Mesothelial cell of epicardium (in vitro differentiated cells): ENCODE measurements at places on chromosomes 4 and X.

DNA sequence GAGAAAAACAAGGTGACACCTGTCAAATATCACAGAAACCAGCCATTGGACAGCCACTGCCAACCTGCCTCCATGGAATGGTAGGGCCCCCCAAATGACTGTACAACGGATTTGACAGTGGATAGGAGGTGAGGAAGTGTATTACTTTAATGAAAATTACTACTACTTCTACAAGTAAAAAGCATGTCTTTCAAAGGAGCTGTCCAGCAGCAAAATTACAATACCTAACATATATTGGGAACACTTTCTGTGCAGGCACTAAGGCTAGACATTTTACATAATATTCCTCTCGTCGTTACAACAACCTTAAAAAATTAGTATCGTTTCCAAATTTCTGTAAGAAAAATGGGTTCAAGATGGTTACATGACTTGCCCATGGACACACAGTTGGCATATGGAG, 14.9 kb downstream of the PPP3CA start:
- no peak for DNase-seq

- no peak for DNase-seq
Measured at GRCh38 chr4:149912000-149912399, 96.4 kb upstream of the IQCM start.

DNA sequence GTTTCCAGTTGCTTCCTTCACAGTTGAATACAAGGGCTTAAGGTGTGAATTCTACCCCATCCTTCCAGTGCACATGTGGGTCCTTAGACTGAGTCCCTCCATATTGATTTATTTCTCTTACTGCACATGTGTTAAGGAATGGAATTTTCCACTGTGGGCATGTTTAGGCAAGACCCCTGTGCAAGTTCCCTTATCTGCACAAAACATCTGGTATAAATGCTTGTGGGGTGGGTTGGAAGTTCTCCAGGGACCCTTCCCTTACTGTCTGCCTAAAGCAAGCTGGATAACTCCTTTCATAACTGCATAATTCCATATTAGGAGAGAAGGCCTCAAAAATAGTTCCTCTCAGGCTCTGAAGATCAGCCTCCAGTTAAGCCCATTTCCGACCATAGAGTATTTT, 570.9 kb downstream of the ADGRL3 start:
- DNase-seq, result no peak

GRCh38 chr4:172517391-172517790, 651.2 kb upstream of the GALNT7 start:
- no peak for DNase-seq

DNA sequence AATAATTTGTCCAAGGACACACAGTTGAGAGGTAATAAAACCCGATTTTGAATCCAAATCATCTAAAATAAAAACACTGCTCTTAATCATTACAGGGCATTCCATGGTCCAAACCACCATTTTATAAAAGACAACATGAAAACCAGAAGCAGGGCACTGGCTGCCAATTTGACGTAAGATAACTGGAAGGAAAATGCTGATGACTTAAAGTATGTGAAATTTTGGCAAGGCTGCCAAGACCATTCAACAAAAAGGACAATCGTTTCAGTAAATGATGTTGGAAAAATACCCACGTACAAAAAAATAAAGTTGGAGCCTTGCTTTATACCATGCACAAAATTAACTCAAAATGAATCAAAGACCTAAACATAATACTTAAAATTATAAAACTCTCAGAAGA, 344.4 kb downstream of the RAPGEF2 start:
- no peak for DNase-seq

GRCh38 chrX:39453889-39454621, 643.7 kb downstream of the BCOR start:
- no peak for DNase-seq

DNA sequence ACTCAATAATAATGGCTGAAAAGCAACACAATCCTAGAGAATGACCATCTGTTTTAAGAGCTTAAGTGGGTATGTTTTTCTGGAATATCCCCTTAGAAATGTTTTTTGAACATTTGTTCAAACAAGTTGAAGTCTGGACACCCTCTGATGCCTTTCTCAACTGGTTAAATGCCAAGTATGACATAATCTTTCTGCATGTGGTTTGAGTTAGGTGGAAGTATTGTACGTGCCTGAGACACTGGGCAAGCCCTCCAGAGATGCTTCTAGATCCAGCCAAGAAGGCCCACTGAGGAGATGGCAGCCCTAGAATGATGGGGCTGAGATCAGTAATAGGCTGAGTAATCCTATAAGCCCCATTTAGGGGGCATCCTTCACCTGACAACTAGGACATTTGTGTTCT, 493.1 kb downstream of the MAGEE1 start:
- DNase-seq, result no peak

DNA sequence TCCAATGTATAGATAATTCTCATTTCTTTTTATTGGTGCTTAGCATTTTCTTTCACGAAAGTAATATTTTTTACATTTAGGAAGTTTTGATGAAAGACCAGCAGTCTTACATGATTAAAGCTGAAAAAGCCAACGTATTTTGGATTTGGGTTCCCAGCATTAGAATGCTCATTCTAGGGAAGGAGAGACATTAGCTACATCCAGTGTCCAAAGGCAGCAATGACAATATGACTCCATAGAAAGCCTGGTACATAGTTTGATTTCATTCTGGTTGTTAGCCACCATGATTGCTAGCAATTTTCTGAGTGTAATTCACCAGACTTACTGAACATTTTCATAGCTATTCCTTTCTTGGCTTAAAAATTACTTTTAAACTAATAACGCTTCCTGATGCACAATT, 1397.5 kb downstream of the PCDH7 start:
- no peak for DNase-seq

- no peak for DNase-seq
Measured at GRCh38 chrX:42585842-42586621, 191.9 kb downstream of the PPP1R2C start.

GRCh38 chr4:62495032-62495431, 1294.9 kb downstream of the ADGRL3 start:
- DNase-seq, result no peak
